ENCODE measurements at places on chromosomes 4 and X. TPM values are rescaled to one million over a fixed set of nuclear protein-coding genes. Genes with fewer than 3 reads are reported as not detected.

DNA sequence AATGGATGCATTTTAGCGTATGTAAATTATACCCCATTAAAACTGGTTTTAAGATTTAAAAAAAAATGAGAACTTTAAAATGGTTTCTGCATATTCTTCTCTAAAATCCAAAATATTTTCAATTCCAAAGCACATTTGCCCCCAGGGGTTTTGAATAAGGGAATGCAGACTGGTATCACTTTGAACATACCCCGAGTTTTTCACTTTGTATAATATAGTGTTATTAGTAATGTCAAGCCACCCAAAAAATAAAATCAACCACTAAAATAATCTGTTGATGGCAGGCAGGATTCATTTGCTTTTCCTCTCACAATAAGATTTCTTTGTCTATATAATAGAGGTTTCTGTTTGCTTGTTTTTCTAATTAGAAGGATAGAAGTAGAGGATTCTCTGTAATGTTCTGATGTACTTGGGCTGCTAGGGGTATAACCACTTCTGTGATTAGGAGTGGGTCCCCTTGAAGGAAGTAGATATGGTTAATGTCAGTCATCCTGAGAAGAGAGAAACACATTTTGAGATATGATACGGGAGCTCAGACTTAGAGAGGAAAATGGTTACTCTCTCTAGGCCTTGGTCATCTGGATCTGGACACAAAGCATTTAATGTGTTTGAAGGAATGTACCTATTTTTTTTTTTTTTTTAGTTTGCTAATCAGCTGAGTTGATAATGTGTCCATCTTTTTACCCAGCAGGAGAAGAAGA, 9.3 kb upstream of the LIN54 start:
- DNase-seq, result no peak

TLR2 gene
- 0.42 TPM for polyA plus RNA-seq

- DNase-seq, result no peak
Measured at GRCh38 chr4:25930731-25931354, 16.8 kb downstream of the SMIM20 start.

DNA sequence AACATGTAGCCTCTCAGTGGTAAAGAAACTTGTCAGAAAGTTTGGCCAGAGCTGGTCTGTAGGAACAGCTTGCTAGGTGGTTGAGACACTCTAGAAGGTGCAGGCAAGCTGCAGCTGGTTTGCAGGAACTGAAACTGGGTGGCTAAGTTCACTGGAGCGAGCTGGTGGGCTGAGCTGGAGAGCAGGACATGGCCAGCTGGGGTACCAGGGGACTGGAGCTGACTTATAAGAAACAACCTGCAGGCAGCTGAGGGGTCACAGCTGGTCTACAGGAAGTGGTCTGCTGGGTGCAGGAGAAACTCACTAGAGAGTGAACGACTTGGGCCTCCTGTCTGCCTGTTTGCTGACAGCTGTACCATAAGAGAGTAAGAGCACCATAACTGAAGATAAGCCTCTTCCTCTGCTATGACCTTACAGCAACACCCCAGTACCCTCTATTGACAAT, 157.1 kb upstream of the LNX1 start:
- no peak for DNase-seq

GRCh38 chrX:69807400-69807799, 191.5 kb downstream of the EDA start:
- DNase-seq, result no peak

DNA sequence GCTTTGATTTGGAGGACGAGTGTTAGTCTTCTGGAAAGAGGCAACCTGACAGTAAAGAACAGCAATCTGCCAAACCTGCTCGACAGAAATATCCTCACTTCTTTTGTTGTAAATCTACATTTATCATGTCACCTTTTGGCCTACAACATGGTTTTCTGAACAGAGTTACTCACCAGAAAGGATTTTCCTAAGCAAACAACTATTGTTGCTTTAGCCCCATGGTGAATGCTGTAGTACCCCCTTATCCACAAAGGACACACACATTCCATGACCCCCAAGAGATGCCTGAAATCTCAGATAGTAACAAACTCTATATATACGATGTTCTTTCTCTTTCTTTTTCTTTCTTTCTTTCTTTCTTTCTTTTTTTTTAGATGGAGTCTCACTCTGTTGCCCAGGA, 42.7 kb downstream of the TMEM150C start:
- DNase-seq, result no peak

DNA sequence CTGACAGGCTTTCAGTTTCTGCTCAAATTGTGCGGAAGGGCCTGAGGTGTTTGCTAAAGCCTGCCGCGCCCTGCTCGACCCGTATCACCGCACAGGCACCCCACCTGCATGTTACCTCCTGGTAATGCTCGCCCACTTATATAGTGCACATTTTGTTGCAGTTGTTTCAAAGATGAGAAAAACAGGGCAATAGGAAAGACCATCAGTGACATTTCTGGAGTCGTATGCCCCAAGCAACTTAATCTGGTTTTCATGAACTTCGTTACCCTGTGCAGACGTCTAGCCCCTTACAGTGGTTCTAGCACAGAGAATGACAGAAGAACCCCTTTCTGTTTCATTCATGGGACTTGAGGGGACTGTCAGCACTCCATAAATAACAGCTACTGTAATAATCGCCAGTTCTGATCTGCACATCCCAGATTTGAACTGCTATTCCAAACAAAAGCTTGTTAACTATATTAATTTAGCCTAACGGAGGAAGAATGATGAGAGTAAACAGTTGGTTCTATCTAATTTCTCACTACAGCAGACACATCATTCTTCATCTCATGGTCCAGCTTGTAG, 940 bp upstream of the DCTD start:
- no peak for DNase-seq

DNA sequence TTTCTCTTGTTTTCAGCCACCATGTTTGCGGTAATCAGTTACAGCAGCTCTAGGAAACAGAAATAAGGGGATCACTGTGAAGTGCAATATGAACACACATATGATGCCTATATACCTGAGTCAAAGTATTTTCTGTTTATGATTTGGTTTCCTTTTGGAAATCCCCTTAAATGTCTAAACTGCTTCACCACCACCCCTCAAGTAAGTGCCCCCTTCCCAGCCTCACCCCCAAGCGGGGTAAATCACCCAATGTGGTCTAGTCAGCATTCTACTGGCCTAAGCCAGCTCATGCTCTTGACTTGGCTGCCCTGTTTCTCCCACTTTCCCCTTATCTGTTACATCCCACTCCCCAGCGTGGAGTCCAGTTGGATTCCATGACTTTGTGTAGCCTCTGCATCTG, 176.5 kb downstream of the QDPR start:
- DNase-seq, result no peak

DNA sequence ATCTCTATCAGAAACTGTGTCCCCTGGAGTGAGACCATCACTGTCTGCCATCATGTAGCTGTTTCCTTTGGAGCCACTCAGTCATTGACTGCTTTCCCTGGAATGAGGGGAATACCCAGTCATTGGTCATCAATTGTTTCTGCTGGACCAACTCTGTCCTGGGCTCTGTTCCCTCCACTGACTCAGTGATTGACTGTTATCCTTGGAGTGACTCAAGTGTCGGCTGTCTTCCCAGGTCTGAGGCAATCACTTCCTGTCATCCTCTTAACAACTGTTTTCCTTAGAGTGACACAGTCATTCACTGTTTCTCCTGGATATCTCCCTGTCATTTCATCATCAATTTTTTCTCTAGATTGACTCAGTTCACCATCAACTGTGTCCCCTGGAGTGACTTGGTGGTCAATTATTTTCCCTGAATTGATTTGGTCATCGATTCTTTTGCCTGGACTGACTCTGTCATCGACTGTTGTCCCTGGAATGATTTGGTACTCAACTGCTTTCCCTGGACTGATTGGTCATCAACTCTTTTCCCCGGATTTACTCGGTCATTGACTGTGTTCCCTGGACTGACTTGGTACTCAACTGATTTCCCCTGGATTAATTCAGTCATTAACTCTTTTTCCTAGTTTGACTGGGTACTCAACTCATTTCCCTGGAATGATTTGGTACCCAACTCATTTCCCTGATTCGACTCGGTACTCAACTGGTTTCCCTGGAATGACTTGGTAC, 327.9 kb upstream of the VCX start:
- DNase-seq, result no peak

DSPP gene
- not detected for polyA plus RNA-seq

MTHFD2L gene
- polyA plus RNA-seq, result 4.3 TPM

DNA sequence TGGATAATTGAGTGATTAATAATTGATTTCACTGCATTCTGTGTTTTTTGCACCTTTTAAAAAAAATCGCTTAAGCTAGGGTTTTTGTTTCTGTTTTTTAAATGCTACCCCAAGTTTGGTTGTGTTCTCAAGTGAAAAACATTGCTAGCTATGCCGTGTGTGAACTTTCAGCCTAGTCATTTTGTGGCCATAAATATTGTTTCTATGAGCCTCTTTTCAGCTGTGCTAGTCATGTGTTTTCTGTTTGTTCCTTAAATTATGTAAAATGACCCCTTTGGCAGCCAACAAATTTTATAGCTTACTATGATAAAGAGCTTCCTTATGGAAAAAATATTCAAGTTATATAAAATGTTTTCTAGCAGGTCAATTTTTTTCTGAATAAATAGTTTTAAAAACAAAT, 59.1 kb downstream of the GALNT7 start:
- DNase-seq, result no peak

- DNase-seq, result no peak
Measured at GRCh38 chr4:114389070-114389685, 209.4 kb upstream of the UGT8 start.

GRCh38 chr4:112515198-112516065, 548 bp downstream of the NEUROG2 start:
- DNase-seq, result no peak

GRCh38 chr4:148030193-148030873, 298.4 kb downstream of the ARHGAP10 start:
- no peak for DNase-seq

GRCh38 chr4:85824166-85824945, 349.4 kb downstream of the ARHGAP24 start:
- no peak for DNase-seq

REELD1 gene
- polyA plus RNA-seq, result 0.03 TPM

GRCh38 chrX:39477031-39477761, 620.6 kb downstream of the BCOR start:
- DNase-seq, result peak; percentile 52

GRCh38 chr4:124939908-124940307, 227.4 kb upstream of the ANKRD50 start:
- no peak for DNase-seq

DNA sequence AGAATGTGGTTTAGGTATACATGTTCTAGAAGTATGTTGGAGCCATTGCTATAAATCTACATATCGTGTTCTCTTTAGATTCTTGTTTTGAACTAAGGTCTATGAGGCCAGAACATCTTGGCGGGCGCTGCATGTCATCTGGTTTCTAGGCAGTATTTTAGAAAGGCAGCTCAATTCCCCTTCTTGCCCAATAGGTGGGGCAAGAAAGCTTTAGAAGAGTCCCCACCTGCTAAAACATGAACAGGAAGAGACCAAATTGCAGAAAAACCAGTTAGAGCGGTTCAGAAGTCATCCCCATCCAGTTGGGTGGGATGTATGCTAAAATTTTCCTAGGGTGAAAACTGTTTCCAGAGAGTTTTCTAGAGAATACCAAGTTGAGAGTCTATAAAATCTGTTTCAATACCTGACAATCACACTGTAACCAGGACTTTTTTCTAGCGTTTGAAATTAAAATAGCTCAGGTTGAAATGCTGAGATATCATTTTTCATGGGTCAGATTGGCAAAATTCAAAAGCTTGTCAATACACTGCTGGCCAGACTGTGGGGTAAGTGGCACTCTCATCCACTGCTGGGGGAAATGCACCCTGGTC, 17.5 kb upstream of the SH3KBP1 start:
- no peak for DNase-seq

LYAR gene
- 17.7 TPM for polyA plus RNA-seq

- DNase-seq, result no peak
Measured at GRCh38 chr4:98466868-98467599, 191.4 kb downstream of the TSPAN5 start.

DNA sequence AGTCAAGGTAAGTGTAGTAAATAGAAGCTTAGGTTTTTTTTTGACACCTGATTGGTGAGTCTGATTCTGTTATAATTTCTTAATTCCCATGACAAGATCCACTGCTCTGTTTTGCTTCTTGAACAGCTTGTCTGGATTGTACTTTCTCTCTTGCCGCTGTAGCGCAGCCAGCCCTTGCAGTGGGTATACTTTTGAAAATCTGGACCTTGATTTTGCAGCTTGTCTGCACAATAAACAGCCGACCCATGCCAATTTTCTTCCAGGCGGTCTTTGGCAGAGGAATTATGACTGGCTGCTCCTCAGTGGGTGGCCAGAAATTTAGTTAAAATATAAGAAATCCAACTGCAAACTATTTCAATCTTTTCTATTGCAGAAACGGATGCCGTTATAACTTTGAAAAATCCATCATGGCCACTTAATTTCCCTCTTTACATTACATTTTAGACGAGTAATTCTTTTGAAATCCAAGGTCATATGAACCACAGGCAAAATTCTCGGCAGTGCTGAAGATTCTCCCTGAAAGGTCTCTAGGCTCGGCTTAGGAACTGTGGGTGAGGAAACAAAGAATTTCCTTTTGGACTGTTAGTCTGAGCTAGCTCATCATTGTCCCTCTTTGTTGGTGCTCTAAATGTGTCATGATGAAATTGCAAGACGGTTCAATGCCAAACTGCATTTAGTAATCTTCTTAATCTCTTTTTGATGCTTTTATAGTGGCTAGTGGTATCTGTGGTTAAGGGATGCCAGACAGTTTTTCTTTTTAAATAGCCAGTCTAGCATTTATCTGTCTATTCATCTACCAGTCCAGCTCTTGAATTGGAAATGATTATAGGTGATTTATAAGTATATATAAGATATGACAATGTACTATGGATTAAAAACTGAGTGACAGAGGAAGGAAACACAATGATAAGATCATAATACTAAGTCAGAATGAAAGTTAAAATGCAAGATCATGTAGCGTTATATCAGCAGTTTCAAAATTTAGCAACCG, 31.5 kb upstream of the PTTG2 start:
- DNase-seq, result no peak

- no peak for DNase-seq
Measured at GRCh38 chr4:17480210-17480927, 31.5 kb downstream of the QDPR start.

- DNase-seq, result no peak
Measured at GRCh38 chrX:49155243-49155899, 7.2 kb upstream of the MAGIX start.

All from psoas muscle (tissue), 8 donors.